ENCODE measurements at places on chromosomes 3 and 15.

DNA sequence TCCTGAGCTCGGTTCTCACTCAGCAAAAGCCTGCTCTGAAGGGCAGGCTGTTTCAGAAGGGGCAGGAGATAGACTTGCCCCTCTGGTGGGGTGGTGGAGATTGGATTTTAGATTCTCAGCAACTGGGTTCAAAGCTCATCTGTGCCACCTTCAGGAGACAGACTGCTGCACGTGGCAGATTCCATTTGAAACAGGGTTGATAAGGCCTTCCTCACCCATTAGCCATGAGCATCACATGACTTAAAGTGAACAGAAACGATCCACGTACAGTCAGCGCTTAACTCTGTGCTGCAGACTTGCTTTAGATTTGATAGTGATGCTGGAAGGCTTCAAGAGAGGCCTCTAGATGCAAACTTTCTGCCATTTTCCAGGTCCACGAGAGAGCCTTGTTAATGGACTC lies 35.0 kb upstream of the MGLL start:
- DNase-seq, result peak; percentile 13

- DNase-seq, result peak; percentile 10
Measured at GRCh38 chr3:165641569-165642310, 195.5 kb downstream of the BCHE start.

GRCh38 chr3:51510996-51511395 lies 11.2 kb upstream of the DCAF1 start:
- DNase-seq, result no peak

- no peak for DNase-seq
Measured at GRCh38 chr3:27927882-27928281, 205.8 kb upstream of the EOMES start.

GRCh38 chr3:152505926-152506325 lies 237.2 kb downstream of the MBNL1 start:
- no peak for DNase-seq

GRCh38 chr3:102174832-102175374 lies 259.9 kb upstream of the ZPLD1 start:
- DNase-seq, result peak; percentile 35

GRCh38 chr15:95371664-95372063 lies 958.8 kb upstream of the NR2F2 start:
- DNase-seq, result no peak

- no peak for DNase-seq
Measured at GRCh38 chr3:122875547-122876127, 80.8 kb downstream of the SLC49A4 start.

- DNase-seq, result no peak
Measured at GRCh38 chr3:124838963-124839362, 48.2 kb downstream of the ITGB5 start.

GRCh38 chr3:74561881-74562280 lies 52.6 kb downstream of the CNTN3 start:
- DNase-seq, result peak; percentile 46

DNA sequence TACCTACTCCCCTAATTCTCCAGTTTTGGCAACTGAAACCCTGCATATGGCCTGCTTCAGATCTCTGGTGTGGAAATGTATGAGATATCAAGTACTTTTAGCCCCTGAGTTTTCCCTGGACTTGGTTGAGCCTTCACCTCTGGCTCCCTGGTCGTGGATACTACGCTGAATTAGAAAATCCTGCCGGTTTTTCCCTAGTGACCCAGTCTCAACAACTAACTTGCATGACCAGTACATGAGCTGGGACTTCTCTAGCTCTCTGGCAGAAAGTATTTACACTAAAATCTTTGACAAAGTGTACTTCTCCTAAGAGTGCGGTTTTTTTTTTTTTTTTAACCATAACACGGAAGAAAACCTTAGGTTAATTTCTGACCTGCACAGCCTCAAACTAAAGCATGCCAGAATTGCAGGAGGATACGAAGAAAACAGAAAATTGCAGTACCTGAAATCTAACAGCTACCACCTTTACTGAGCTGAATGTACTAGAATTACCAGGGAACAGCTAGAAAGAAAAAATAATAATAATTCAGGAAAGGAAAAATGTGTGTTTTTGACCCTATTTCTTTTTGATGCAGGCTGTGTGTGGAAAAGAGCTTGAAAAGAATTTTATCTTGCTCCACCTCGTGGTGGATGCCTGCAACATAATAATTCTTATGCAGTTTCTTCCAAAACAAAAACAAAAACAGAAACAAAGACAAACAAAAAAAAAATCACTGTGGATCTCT lies 165.6 kb downstream of the GMNC start:
- peak; percentile 72 for DNase-seq

DNA sequence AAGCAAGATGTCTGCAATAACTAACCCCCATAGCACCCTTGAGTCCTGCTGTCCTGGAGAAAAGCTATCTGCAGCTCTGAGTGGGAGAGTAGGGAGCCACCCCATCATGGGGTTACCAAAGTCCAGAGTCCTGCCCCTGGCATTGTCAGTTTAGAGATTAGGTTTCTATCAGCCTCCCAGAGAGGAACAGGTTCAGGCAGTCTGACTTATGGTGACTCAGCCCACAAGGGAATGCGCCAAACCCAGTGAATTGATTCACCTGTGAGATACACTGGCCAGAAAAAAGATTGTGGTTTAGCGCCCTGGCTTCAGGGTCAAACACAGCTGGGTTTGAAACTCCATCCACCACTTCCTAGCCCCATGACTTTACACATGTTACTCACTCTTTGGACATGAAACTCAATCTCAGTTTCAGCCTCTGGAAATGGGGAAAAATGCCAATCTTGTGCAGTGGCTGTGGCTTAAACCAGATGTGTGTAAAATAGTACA lies 263.6 kb upstream of the HES1 start:
- DNase-seq, result peak; percentile 74

DNA sequence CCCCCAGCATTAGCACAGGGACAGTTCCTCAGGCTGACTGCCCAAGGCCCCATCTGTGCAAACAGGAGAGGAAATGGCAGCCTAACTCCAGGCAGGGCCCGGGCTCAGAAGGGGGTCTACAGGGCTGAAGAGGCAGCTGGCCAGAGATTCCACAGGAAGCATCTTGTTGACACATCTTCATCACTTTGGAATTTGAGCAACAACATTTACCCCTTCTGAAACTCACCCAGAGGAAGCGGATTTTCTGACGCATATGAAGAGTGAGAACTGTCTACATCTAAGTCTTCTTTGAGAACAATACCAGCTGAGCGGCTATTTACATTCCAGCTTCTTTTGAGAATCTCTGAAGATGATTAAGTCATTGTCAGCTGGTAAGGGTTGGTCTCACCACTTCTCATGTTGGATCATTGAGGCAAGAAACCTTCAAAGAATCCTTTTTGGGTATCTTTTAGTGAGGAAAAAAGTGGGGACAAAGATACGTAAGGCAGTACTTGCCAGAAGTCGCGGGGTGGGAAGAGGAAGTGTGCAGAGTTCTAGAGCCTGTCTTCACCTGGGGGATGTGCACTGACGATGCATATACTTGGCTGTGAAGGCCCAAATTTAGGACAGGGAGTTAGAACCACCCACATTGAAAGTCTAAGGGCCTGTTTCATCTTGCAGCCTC lies 25.4 kb upstream of the SRP14 start:
- peak; percentile 72 for DNase-seq

GRCh38 chr15:25869701-25870100 lies 6.6 kb upstream of the ATP10A start:
- DNase-seq, result no peak

DNA sequence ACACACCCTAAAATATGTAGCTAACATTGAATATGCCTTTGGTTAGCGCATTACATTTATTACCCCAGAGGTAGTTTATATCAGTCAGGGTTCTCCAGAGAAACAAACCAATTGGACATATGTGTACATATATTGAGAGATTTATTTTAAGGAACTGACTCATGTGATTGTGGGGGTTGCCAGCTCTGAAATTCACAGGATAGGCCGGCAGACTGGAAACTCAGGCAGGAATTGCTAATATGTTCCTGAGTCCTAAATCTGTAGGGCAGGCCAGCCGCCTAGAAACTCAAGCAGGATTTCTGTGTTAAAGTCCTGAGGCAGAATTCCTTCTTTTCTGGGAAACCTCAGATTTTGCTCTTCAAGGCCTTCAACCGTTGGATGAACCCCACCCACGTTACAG lies 189.7 kb downstream of the CDIN1 start:
- peak; percentile 56 for DNase-seq

DNA sequence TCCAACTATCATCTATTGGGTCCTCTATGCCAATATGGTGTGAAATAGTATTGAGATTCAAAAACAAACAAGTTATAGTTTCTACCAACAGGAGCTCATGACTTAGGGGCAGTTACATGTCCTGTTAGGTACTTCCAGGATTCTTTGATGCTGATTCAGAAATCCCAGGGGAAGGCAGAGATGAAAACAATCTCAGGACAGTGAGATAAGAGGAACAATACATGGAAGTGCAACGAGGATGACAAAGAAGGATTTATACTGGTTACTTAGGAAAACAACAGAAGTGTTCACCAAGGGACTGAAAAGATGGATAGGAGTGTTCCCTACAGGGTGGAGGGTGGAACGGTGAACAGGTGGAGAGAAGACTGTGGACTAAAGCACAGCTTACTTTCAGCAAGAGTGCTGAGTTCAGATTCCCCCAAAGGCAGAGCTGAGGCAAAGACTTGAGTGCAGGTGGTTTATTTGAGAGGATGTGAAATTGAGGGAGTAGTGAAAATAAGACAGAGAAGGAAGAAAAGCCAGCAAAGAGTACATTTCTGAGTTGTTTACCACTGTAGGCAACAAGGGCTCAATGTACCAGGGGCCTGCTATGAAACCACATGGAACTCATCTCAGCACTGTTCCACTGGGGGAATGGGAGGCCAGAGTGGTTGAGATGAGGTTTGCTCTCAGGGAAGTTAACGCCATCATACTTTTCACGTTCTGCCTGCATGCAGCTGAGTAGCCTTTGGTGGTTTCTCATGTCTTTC lies 68.1 kb downstream of the TRIM69 start:
- DNase-seq, result peak; percentile 81
